Activated CD8-positive, alpha-beta memory T cell treated with anti-CD3 and anti-CD28 coated beads, Interleukin-2, amount 10 ng/mL, durations not matched to agents 7 days and 5 days (primary cell): ENCODE measurements at places on chromosomes 1 and 21.
A peak's percentile ranks its signal among the peaks of the same experiment; 100 is the strongest.

DNA sequence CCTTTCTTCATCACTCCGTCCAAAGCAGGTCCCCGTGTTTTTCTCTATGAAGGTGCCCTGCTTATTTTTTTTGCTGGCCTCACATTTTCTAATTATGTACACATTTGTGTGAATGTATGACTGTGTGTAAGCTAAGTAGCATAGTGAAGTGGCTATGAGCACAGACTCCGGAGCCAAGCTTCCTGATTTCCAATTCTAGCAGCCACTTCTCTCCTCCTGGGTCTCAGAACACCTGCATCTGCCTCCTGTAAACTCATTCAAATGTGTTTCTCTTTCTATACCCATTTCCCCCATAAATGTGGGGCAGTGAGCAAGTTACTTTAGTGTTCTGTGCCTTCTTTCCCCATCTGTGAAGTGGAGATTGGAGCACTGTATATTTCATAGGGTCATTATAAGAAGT lies 2.1 kb downstream of the SLAMF6 start:
- DNase-seq = no peak

DNA sequence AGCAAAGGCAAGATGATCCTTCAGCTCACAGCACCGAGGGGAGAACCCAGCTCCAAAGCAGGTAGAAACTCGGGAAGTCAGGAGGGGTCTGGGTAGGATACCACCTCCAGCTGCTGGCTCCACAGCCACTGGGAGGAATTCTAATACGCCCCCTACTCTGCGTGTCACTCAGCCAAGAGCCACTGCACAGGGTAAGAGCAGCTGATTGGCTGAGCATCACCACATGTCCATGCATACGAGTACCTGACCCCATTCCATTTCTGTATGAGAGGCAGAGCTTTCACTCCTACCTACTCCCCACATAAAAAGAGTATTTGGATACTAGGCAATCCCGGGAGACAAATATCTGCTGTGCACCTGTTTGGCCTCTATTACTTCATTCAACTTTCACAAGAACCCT lies 121.4 kb downstream of the RRAGC start:
- DNase-seq = no peak

DNA sequence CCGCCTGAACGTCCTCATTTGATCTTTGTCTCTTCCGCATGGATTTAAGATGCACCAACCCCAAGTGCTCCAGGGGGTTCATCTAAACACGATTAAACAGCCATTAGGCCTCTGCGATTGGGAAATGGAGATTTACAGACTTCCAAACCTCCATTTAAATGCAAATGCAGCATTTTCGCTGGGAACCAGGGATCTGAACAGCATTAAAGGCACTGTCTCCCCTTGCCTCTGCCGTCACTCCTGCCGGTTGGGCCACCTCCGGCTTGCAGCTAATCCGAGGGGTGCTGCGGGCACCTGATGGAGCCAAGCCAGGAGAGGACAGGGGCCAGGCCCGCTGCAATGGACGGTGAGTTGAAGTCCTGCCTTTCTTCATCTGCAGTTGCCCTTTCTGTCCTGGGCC lies 70.3 kb upstream of the KLHDC7A start:
- no peak for DNase-seq

DNA sequence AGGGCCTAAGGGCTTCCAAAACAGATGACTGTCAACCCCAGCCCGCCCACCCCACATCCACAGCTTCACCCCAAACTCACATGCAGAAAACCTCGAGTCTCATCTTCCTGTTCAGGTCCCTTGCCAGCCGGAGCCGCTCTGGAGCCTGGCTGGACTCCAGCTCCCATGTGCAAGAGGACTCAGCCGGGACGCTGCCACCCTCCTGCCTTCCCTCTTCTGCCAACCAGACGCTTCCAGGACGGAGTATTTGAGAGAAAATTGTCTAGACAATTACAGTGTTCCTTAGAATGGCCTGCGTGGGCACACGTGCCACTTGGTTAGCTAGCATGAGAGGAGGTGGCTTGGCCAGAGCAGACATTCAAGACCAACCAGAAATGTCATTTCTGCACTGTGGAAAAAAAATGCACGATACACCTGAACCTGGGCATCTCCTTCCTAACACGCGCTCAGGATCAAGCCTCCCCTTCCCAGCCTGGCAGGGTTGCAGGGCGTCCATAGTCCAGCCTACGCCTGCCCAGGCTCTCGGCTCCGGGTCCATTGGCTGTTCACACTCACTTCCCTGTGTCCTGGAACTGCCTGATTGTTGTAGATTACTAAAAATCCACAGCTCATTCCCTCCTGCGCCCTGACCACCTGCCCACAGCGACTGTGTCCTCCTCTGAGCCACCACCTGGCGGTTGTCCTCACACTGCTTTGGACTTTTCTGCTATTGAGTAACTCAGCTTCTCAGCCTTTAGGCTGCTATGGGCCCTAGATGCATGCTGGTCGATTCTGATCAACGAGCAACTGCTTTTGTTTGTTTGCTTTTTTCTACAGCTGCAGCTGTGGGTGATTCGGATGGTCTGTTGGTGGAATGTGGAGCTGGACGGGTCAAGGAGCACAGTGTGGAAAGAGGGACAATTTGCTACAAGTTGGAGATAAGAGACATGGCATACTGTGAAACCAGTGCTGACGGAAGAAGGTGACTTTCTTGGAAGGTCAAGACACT lies at the start of gene CLDN14:
TSS of gene CLDN14 (minus strand) at position 708 of the 988 bp plus-strand sequence. CDS start 18,427 bp downstream, outside the sequence.
- DNase-seq = no peak

DNA sequence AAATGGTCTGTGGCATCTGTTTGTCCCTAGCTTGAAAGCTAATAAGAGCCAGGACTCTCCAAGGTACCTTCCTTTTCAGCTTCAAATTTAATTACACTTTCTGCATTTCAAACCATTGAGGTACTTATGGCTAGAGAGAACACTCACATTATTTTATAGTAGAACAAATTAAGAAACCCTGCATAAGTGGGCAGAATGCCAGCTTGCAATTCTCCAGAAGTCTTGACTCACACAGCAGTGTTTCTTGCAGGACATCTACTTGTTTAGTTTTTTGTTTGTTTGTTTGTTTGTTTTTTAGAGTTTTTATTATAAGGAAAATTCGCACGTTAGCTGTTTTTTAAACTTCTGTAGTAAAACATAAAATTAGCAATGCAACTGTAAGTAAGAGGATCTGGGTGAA lies 397.2 kb downstream of the NEGR1 start:
- no peak for DNase-seq

DNA sequence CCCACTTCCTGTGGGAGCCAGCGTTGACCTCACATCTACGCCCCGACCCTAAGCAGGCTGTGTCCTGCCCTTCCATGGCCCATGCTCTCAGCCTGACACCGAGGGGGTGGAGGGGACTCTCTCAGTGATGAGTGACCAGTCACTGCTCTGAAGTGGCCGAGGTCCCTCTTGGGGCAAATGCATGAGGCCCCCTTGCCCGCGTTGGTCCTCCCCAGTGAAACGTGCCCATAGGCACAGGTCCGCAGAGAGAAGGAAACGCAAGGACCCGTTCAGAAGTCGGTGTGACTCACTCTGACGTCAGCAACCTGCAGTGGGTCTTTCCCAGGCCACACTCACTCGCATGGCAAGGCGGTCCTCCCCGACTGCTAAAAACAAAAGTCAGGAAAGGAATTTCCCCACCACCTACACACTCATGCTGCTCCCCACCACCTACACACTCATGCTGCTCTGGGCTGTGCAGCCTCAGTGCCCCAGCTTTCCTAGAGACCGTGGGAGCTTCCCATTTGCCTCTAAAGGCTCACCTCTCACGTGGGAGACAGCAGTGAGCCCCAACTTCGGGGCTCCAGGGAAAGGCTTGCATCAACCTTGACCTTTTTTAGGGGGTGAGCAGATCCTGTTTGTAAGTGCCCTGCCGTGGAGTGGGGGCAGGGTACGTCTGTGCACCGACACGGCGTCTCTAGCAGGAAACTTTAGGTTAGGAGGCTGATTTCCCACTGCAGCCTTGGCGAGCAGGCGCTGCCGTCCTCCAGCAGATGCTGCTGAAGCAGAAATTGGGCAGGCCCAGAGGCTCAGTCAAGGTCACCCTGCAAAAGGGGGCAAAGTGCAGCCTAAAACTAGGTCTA lies 11.4 kb downstream of the UBASH3A start:
- peak; percentile 96 for DNase-seq
